HTR-8/SVneo (cell line): ENCODE measurements at places on chromosomes 5 and 9.

GRCh38 chr9:108885643-108886348, 23.7 kb downstream of the ACTL7A start:
- DNase-seq: peak; percentile 63

- DNase-seq: no peak
Observed at GRCh38 chr5:99763021-99763774, 772.0 kb upstream of the FAM174A start.

DNA sequence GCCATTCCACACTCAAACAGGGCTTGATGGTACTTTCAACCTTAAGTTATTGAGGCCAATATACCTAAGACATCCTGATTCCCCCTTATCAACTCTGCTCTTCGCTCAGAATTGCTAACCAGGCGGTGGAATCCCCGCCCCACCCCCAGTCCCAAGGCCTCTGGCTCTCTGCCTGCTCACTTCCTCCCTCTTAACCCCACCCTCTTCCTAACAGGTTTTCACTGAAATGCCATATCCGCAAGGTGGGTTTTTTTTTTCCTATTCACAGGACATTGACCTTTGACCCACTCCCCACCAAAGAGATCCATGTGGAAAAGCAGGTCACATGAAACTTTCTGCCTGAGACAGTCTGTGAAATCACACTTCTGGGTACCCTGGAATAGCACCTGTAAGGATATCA, 66.6 kb upstream of the IFNK start:
- no peak for DNase-seq

- DNase-seq: no peak
Observed at GRCh38 chr5:137752905-137753690, 1.1 kb downstream of the HNRNPA0 start.

DNA sequence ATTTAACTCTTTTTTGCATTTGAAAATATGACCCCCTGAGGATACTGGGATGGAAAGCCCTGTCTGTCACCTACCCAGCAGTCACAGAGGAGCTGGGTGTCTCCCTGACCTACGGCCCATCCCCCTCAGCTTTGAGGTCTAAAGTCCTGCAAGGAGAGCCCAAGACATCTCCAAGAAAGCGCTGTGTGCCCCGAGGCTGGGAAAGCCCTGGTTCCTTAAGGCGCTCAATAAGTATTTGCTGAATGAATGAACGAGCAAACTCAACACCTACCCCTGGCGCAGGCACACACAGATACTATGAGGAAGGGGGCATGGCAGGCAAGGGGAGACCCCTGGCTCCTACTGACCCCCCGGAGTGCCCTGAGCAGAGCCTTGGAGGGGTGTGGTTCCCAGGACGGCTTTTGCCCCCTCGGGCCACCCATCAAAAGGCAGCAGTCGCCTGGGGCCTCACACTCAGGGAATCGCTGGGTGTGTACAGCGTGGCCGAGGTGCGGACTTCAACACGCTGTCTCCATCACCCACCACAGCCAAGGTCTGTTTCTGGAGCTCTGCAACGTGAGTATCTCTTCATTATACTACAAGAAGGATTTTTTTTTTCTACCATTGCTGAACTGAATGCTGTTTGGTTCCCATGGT, 211.6 kb downstream of the ERCC6L2 start:
- DNase-seq: no peak

- DNase-seq: no peak
Observed at GRCh38 chr5:178627259-178627598, 379 bp upstream of the CLK4 start.
